Retinal pigment epithelial cell (primary cell): ENCODE measurements at places on chromosomes 6 and 20.

GRCh38 chr6:71665931-71666330 is 220.4 kb upstream of the RIMS1 start:
- DNase-seq, result peak; percentile 4

DNA sequence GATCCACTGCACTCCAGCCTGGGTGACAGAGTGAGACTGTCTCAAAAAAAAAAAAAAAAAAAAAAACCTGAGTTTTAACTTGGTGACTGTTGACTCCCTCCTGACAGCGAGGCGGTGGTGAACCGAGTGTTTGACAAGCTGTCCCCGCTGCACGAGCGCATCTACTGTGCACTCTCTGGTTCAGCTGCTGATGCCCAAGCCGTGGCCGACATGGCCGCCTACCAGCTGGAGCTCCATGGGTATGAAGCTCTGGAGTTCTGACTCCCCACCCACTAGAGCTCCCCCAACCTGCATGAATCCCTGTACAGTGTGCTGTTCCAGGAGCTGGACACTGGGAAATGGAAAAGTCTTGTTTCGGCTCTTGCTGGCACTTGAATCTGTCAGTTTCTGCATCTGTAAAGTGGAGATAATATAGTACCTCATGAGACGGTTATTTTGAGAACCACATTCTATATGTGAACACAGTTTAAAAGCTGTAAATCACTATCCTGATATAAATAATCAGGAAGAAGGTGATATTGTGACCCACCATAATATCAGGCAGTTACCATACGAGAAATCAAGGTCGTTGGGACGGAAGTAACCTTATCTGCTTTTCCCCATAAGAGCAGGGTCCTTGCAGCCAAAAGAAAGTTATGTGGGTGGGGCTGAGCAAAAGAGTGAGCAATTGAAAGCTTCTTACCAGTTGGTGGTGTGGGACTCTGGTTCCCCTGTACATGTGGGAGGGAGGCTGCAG is 3.3 kb downstream of the PSMB9 start:
- DNase-seq, result no peak

GRCh38 chr6:37188962-37189510 is 19.1 kb downstream of the PIM1 start:
- no peak for DNase-seq

- DNase-seq, result no peak
These were observed 119.0 kb upstream of the SGK1 start for GRCh38 chr6:134436950-134437349.

DNA sequence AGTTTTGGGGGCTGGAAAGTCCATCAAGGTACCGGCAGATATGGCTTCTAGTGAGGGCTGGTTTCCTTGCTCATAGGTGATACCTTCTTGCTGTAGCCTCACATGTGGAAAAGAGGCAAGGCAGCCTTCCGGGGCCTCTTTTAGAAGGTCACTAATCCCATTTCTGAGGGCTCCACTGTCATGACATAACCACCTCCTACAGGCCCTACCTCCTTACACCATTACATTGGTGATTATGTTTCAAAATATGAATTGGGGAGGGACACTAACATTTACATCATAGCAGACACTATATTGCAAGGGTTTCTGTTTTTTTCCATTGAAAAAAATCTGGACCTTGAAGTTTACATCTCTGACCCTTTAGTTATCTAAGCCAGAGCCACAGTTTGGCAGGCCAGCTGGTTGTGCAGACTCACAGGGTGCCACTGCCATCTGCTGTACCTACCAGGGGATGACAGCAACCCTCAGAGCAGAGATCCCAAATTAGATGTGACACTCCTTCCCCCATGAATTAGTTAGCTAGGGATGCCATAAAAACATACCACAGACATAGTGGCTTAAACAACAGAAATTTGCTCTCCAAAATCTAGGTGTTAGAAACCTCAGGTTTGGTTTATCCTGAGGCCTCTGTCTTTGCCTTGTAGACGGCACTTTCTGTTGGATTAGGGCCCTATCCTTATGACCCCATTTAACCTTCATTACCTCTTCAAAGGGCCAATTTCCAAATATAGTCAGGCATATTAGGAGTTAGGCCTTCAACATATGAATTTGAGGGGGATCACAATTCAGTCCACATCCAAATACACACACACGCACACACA is 166.4 kb upstream of the RNF217 start:
- DNase-seq, result no peak

- no peak for DNase-seq
These were observed 139.5 kb upstream of the MYLIP start for GRCh38 chr6:15989397-15989796.

- DNase-seq, result no peak
These were observed 591.5 kb downstream of the RFPL4B start for GRCh38 chr6:112938650-112939049.

- no peak for DNase-seq
These were observed 13.6 kb downstream of the TRAPPC3L start for GRCh38 chr6:116531675-116532570.

DNA sequence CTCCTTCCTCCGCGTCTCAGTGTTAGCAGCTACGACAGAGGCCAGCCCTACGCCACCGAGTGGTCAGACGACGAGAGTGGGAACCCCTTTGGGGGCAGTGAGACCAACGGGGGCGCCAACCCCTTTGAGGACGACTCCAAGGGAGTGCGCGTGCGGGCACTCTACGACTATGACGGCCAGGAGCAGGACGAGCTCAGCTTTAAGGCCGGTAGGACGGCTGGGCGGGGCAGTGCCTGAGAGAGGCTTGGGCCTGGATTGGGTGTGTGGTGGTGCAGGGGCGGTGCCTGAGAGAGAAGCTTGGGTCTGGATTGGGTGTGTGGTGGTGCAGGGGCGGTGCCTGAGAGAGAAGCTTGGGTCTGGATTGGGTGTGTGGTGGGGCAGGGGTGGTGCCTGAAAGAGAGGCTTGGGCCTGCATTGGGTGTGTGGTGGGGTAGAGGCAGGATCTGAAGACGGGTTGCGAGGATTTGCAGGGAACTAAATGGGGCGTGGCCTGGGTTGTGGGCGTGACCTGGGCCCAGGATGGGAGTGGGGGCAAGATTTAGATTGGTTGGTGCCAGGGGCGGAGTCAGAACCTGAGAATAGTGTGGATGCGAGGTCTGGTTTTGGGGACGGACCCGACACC is 24.4 kb downstream of the SPDEF start:
- DNase-seq, result peak; percentile 41

DNA sequence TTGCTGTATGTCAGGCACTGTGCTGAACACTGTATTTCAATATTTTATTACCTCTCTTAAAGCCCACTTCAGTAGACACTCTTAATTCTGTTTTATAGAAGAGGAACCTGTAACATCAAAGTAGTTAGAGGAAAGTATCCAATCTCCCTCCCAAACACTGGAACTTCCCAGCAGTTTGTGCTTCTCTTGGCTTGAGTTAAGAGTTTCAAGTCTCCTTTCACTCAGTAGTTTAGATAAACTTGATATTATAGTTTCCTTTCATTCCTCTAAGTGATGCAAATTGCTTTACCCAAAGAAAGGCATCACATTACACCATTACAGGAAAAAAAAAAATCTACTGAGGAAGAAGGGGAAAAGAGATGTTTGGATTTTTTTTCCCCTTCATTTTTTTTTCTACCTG is 164.3 kb downstream of the TSHZ2 start:
- no peak for DNase-seq

GRCh38 chr6:42901538-42901957 is 14.3 kb upstream of the PTCRA start:
- peak; percentile 40 for DNase-seq
